Esophagus muscularis mucosa (tissue), 4 donors: ENCODE measurements at places on chromosomes 6 and 20. TPM values are rescaled to one million over a fixed set of nuclear protein-coding genes. Genes with fewer than 3 reads are reported as not detected.

The NDRG3 gene
- total RNA-seq, result 22.0 TPM

The GLP1R gene
- total RNA-seq, result not detected

The NKAIN4 gene
- not detected for total RNA-seq

The CDC40 gene
- 12.9 TPM for total RNA-seq

The ADGRF1 gene
- not detected for total RNA-seq

The NCOA3 gene
- total RNA-seq, result 36.6 TPM

The CRISP3 gene
- total RNA-seq, result 1.2 TPM

The MAP3K7 gene
- 19.7 TPM for total RNA-seq

The IL17F gene
- not detected for total RNA-seq

The RCAN2 gene
- 79.1 TPM for total RNA-seq

The XKR7 gene
- not detected for total RNA-seq

The CDH22 gene
- 0.69 TPM for total RNA-seq

The C6orf141 gene
- total RNA-seq, result 1.4 TPM

The SGK2 gene
- not detected for total RNA-seq

The GRIK2 gene
- total RNA-seq, result 0.46 TPM

The OR2B2 gene
- total RNA-seq, result not detected

The SNAP25 gene
- total RNA-seq, result 2.9 TPM

The MED23 gene
- 18.1 TPM for total RNA-seq

The CCN6 gene
- total RNA-seq, result not detected

The NRSN1 gene
- total RNA-seq, result 0.83 TPM

The DAAM2 gene
- total RNA-seq, result 382 TPM

The TFAP2D gene
- total RNA-seq, result not detected

The ECT2L gene
- 0.17 TPM for total RNA-seq

The SLC24A3 gene
- 7.3 TPM for total RNA-seq

The NKX2-2 gene
- total RNA-seq, result not detected

The ERVFRD-1 gene
- 0.13 TPM for total RNA-seq

The BPIFB1 gene
- total RNA-seq, result not detected

The SUMO4 gene
- 0.58 TPM for total RNA-seq

The GPLD1 gene
- 5.3 TPM for total RNA-seq

The MARCKS gene
- total RNA-seq, result 32.7 TPM
